ENCODE measurements at places on chromosomes 5 and 9. TPM values are rescaled to one million over a fixed set of nuclear protein-coding genes. Genes with fewer than 3 reads are reported as not detected.
A peak's percentile ranks its signal among the peaks of the same experiment; 100 is the strongest.

The NACC2 gene
- 34.4 TPM for total RNA-seq

DNA sequence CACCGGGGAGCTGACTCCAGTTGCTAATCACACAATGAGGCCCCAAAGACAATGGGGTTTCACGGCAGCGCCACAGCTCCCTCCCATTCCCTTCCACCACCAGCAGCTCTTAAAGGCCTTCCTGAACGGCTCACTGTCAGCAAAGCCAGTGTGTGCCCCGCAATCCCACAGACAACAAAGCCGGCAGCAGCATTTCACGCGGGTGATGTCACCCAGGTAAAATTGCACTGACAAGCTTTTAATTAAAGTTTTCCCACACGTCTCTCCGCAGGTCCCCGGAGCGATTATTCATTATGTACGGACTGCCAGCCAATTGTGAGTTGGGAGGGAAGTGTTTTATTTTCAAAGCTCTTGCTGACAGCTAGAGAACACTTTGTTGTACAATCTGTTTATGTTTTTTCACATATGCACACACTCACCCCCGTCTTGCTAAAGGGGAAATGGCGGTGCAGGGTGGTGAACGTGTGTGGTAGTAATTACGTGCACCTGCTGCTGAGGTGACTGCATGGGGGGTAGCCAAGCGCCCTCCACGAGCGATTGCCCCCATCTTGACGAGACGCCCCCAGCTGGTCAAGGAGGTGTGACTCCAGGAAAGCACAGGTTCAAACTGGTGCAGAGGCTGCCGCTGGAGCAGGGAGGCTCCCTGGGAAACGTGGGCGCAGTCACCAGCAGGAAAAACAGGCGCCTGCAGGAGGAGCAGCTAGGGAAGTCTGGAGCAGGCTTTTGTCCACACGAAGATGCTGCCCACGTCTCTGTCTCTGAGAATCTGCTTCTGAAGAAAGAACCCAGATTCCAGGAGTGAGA, 65.0 kb downstream of the IRX2 start:
- no peak for DNase-seq

DNA sequence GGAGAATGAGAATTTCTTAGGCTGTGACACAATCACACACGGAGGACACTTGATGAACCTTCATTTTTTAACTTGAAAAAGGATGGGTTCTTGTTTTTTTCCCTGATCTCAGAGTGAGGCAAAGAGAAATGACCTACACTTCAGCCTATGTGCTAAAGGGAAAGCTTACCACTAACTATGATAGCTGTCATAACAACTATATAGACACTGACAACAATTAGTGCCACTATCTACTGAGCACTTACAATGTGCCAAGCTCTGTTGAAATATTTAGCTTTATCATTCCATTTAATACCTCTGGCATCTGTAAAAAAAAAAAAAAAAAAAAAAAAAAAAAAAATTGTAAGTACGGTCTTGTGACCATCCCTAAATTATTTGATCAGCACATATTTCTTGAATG, 135.9 kb upstream of the WWC1 start:
- no peak for DNase-seq

- no peak for DNase-seq
Measured at GRCh38 chr5:24621792-24622191, 23.0 kb downstream of the CDH10 start.

GRCh38 chr5:95761771-95762651, 30.9 kb downstream of the RHOBTB3 start:
- peak; percentile 66 for DNase-seq

- no peak for DNase-seq
Measured at GRCh38 chr5:59264013-59264412, 629.5 kb downstream of the PDE4D start.

Data from LHCN-M2 (cell line).